ENCODE measurements at places on chromosomes 2 and 18. TPM values are rescaled to one million over a fixed set of nuclear protein-coding genes. Genes with fewer than 3 reads are reported as not detected.
A peak's percentile ranks its signal among the peaks of the same experiment; 100 is the strongest.

FKBP7 gene
- 23.6 TPM for total RNA-seq

DNA sequence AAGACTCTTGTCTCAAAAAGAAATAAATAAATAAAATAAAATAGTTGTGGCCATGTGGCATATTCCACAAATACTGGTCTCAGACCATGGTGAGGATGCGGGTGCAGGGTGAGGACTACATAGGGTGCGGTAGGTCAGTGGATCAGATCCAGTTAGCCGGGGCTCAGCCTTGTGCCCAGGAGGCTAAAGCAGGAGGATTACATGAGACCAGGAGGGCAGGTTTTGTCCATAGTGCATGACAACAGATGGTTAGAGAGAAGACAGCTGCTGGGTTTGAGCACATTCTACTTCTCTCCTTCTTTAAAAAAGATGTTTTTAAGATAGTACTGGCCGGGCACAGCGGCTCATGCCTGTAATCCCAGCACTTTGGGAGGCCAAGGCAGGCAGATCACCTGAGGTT is 12.8 kb upstream of the PSD4 start:
- no peak for DNase-seq

CDK5R2 gene
- not detected for total RNA-seq

- DNase-seq, result no peak
Observed at GRCh38 chr2:178521304-178522150, 41.3 kb downstream of the PLEKHA3 start.

DNA sequence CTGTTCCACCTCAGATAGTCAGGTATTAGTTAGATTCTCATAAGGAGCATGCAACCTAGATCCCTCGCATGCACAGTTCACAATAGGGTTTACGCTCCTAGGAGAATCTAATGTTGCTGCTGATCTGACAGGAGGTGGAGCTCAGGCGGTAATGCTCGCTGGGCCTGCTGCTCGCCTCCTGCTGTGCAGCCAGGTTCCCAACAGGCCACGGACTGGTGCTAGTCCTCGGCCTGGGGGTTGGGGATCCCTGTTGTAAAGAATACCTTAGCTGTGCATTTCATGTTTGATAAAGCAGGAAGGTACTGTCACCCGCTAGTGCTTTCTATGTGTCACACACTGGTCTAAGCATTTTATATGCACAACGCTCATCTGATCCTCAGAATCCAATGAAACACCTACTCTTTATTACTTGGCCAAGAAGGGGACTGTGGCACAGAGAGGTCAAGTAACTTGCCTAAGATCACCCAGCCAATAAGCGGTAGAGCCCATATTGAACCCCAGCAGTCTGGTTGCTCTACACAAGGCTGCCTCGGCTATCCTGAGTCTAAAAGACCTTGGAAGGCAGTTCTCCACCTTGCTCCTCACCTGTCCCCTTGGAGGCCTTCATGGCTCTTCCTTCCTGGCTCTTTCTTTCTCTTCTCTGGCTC is 35.8 kb downstream of the SLC4A3 start:
- DNase-seq, result no peak

GRCh38 chr2:177391822-177392372 is 676 bp upstream of the AGPS start:
- no peak for DNase-seq

PROKR1 gene
- not detected for total RNA-seq

GRCh38 chr2:240926516-240927389 is 20.6 kb downstream of the CROCC2 start:
- DNase-seq, result peak; percentile 48

- no peak for DNase-seq
Observed at GRCh38 chr2:217216982-217217381, 357.1 kb upstream of the TNP1 start.

GRCh38 chr2:238728330-238729260 is 119.3 kb upstream of the TWIST2 start:
- DNase-seq, result no peak

Data from aorta (tissue), 5 donors.